ENCODE measurements at places on chromosomes 2 and 18. TPM values are rescaled to one million over a fixed set of nuclear protein-coding genes. Genes with fewer than 3 reads are reported as not detected.

GRCh38 chr18:8654503-8655451 lies 45.5 kb downstream of the RAB12 start:
- no peak overlapping the region for H3K27ac ChIP-seq
- H3K4me1 ChIP-seq = no peaks in the 10 kb centered on the region
- no peak for DNase-seq
- H3K4me3 ChIP-seq = no peak overlapping the region

GRCh38 chr2:20453087-20453486 lies 6.2 kb downstream of the RHOB start:
- no peaks in the 10 kb centered on the region for H3K36me3 ChIP-seq
- no peak overlapping the region for H3K4me3 ChIP-seq
- no peak for DNase-seq
- no peaks in the 10 kb centered on the region for H3K27me3 ChIP-seq
- peaks cover 23% of the 10 kb centered on the region for H3K4me1 ChIP-seq

Gene MAB21L4
- total RNA-seq = not detected

DNA sequence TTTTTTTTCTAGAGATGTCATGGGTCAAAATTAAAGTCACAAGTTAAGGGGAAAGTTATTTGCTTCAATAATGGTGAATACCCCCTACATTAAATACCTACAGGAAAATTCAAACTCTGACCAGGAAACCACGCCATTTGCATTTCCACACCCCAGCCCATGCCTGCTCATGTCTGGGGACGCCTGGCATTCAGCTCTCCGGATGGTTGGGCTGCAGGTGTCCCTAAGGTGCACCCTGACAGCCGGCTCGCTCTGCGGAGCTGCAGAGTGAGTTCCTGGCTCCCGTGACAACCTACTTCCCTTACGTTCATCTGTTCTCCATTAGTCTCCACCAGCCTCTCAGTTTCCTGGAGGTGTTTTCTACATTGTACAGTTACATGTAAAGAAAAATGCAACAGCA lies 122.7 kb upstream of the RIOK3 start:
- no peaks in the 10 kb centered on the region for H3K27me3 ChIP-seq
- H3K4me3 ChIP-seq = no peak overlapping the region
- no peak overlapping the region for H3K27ac ChIP-seq
- peaks cover 10% of the 10 kb centered on the region for H3K4me1 ChIP-seq
- H3K36me3 ChIP-seq = no peaks in the 10 kb centered on the region
- DNase-seq = no peak

- no peaks in the 10 kb centered on the region for H3K27me3 ChIP-seq
- peaks cover 48% of the 10 kb centered on the region for H3K4me1 ChIP-seq
- H3K27ac ChIP-seq = peak overlapping the region; percentile 87
- H3K36me3 ChIP-seq = no peaks in the 10 kb centered on the region
- H3K4me3 ChIP-seq = no peak overlapping the region
Measured at GRCh38 chr18:24114924-24115549, 23.8 kb upstream of the CABYR start.

GRCh38 chr2:74511104-74511989 lies 2.9 kb upstream of the TLX2 start:
- no peak overlapping the region for H3K27ac ChIP-seq
- no peak for DNase-seq
- no peaks in the 10 kb centered on the region for H3K36me3 ChIP-seq
- no peak overlapping the region for H3K4me3 ChIP-seq
- H3K27me3 ChIP-seq = peaks cover 47% of the 10 kb centered on the region

- H3K27ac ChIP-seq = no peak overlapping the region
- peaks cover 21% of the 10 kb centered on the region for H3K4me1 ChIP-seq
- H3K4me3 ChIP-seq = no peak overlapping the region
- H3K36me3 ChIP-seq = peaks cover 2% of the 10 kb centered on the region
- no peak for DNase-seq
Measured at GRCh38 chr2:219569041-219569440, 2.3 kb downstream of the OBSL1 start.

Gene SEPTIN10
- 44.9 TPM for total RNA-seq

Gene GCKR
- not detected for total RNA-seq

DNA sequence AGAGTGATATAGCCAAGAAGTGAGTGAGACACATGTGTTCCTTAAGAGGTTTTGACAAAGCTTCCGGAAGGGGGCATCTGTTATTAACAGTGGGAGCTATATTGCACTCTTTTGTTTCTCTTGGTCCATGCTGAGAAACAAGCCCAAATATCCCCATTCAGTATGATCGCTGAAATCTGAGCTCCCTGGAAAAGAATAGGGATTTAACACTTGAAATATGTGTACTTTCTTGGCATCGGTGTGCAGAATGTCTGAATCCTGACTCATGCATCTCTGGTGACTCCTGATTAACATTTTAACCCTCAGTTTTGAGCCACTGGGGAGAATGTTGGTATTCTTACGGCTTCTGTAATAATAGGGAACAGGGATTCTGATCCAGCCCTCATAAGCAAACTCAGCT lies 448.1 kb downstream of the TSN start:
- no peaks in the 10 kb centered on the region for H3K4me1 ChIP-seq
- no peak overlapping the region for H3K27ac ChIP-seq
- H3K4me3 ChIP-seq = no peak overlapping the region
- no peak for DNase-seq
- no peaks in the 10 kb centered on the region for H3K36me3 ChIP-seq

- DNase-seq = peak; percentile 18
- H3K36me3 ChIP-seq = no peaks in the 10 kb centered on the region
- no peaks in the 10 kb centered on the region for H3K27me3 ChIP-seq
- peaks cover 19% of the 10 kb centered on the region for H3K4me1 ChIP-seq
Measured at GRCh38 chr18:21739604-21740537, 721 bp upstream of the MIB1 start.
